Stimulated activated CD4-positive, alpha-beta T cell treated with anti-CD3 and anti-CD28 coated beads, Interleukin-15, amount 100 ng/mL, for 24 hours (primary cell): ENCODE measurements at places on chromosomes 16 and 17.

- no peak for DNase-seq
Observed at GRCh38 chr17:39928858-39929645, 1.5 kb downstream of the LRRC3C start.

DNA sequence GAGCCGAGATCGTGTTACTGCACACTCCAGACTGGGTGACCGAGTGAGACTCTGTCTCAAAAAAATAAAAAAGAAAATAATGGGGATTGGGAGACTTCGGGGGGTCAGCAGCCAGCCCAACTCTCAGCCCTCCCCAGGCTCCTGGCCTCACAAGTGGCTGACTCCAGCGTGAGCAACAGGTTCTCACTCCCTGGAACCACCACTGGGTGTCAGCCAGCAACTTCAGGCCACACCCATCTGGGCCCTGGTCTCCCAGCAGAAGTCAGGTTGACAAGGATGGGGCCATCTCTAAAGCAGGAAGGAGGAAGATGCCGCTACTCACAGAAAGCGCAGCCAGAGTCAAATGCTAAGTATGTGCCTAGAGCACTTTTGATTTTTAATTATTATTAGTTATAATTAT, 139.4 kb downstream of the C16orf78 start:
- no peak for DNase-seq

- DNase-seq = no peak
Observed at GRCh38 chr16:49344401-49344800, 29.2 kb upstream of the C16orf78 start.

DNA sequence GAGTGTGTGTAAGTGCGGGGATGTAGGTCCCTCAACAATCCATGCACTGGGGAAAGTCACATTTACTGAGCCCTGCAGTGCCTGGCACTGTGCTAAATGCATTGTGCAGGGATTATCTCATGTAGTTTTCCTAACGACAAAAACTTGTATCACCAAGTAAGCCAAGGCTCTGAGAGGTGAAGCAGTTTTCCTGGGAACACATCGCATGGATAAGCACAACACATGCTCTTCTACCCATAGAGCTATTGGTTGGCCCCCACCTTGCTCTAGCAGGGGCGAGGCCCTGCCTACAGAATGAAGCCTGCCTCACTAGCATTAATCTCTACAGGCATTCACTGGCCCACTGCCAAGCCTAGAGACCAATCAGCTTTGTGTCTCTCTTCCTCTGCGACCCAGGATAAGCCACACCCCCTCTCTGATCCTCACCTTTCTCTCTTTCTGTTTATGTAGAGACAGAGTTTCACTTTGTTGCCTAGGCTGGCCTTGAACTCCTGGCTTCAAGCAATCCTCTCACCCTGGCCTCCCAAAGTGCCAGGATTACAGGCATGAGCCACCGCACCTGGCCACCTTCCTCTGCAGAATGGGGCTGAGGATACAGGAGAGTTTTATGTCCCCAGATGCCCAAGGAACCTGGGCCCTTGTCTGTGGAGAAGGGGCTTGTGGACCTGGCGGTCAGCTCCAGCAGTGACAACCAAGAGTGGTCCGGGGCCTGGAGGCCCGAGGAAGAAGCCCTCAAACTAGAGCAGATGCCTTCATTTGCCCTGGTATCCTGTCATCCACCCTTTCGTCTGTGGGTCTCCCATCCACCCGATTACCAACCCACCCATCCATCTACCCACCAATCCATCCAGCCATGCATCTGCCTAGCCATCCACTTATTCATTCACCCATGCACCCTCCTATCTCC, 12.8 kb downstream of the CDH16 start:
- peak; percentile 60 for DNase-seq

- DNase-seq = peak; percentile 77
Observed at GRCh38 chr17:7393613-7394451, 493 bp downstream of the PLSCR3 start.

- DNase-seq = peak; percentile 5
Observed at GRCh38 chr17:43125967-43126910, 1.1 kb upstream of the BRCA1 start.

GRCh38 chr16:11627822-11628457, 40.3 kb upstream of the SNN start:
- peak; percentile 47 for DNase-seq

- no peak for DNase-seq
Observed at GRCh38 chr16:55333684-55334083, 9.7 kb downstream of the IRX6 start.

DNA sequence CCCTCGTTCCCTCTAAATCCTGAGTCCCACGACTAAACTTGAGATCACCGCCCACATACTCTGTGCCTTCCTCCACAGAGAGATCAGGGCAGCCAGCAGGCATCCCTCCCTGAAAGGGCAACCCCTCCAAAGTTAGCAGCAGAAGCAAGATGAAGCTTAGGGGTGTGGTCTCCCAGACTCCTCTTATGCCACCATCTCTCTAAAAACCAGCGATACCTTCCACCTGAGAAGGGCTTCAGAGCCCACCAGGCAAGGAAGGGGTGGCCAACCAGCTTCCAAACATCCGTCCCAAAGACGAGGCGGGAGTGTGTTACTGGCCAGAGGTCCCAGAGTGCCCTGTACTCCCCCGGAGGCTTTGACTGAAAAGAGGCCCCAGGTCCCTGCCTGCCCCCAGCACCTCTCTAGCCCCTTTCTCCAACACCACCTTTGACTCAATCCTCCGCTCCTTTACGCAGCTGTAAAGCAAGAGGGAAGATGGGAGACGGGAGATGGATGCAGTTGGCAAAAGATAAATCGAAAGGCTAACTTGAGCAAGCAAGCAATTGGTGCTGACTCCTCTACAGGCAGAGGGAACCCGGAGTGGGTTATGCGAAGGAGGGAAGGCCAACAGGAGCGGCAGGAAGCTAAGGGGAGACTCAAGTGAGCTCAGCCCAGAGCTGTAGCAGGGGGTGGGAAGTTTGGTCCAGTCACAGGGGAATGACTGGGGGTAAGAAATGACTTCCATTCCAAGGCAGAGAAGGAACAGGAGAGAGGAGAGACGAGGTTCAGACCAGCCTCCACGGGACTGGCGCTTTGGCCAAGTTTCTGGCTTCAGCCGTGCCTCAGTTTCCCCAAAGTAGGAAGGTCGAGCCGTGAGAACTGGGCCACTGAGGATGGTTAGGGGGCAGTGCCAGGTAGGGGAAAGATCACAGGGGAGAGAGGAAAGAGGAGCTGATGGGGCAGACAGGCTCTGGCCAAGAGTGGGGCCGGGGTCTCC, 1.0 kb downstream of the ST3GAL2 start:
- peak; percentile 30 for DNase-seq

- no peak for DNase-seq
Observed at GRCh38 chr16:62149631-62150030, 113.4 kb upstream of the CDH8 start.

DNA sequence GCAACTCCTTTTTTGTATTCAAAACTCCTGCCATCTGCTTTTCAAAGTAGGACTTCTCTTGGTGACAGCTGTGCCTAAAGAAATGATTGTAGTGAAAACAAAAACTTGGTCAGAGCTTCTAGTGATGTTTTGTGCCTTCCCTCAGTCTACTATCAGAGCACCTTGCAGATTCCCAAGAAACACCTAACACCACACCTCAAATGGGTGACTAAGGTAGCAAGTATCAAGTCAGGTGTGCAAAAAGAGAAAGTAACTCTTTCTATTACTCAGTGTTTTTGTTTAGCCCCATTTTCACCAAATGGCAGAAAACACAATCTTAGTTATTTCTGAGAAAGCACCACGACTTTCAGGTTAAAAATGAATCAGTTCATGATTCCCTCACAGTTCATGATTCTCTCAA, 2.0 kb upstream of the PMFBP1 start:
- no peak for DNase-seq

DNA sequence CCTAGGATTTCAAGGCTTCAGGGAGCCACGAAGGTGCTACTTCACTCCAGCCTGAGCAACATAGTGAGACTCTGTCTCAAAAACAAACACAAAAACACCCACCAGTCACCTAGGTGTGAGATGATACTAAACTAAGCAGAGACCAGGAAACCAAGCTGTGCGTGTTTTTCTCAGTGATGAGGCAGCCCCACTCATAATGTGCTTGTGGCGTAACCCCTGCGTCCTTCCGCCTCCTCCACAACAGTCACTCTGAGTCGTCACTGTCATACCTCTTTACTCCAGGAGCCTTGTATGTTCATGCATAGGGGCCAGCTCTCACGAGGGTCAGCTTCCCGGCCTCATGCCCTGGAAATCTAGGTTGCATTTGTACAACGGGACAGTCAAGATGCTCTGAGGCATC, 31.1 kb upstream of the SLC47A1 start:
- DNase-seq = peak; percentile 32

DNA sequence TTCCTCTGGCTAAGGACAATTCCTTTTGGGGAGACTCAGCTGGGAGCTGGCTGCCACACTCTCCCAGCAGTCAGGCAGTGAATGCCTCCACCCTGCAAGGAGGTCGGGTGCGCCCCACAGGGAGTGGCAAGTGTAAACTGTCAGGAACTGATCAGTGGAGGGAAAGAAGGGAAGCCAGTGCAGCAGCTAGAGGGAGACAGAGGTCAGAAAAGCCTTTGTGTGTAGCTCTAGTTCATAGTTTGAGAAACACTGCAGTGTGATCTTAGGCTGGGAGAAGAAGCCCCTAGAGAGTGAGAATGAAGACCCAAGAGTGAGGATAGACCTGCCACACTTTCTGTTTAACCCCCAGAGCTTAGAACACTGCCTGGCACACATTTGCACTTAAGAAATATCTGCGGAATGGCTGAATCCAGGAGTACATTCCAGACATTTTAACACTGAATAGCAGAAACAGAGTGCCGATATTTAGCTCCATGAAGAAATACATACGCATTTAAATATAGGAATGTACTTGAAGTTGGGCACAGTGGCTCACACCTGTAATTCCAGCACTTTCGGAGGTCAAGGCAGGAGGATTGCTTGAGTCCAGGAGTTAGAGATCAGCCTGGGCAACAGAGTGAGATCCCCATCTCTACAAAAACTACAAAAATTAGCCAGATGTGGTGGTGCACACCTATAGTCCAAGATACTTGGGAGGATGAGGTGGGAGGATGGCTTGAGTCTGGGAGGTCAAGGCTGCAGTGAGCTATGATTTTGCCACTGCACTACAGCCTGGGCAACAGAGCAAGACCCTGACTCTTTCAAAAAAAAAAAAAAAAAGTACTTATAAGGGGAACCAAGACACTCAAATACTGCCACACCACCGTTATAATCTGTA, 11.1 kb upstream of the SLC5A11 start:
- no peak for DNase-seq

DNA sequence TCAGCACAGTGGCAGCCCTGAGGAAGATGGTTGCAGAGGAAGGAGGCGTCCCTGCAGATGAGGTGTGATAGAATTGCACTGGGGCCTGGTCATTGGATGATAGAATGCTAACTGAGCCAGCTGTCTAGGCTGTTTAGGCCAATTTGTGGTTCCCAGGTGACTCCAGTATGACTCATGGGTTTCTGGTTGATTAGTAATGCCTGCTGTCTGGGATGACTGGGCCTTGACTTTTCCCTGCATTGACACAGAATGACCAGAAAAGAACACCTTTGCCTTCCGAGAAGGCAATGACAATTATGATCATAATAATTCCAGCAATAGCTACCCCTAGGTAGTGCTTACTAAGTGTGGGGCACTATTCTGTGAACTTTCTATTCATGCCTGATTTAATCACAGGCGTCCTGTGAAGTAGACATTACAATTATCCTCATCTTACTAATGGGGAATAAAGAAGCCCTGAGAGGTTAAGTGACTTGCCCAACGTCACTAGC, 31.5 kb downstream of the USP43 start:
- peak; percentile 32 for DNase-seq

DNA sequence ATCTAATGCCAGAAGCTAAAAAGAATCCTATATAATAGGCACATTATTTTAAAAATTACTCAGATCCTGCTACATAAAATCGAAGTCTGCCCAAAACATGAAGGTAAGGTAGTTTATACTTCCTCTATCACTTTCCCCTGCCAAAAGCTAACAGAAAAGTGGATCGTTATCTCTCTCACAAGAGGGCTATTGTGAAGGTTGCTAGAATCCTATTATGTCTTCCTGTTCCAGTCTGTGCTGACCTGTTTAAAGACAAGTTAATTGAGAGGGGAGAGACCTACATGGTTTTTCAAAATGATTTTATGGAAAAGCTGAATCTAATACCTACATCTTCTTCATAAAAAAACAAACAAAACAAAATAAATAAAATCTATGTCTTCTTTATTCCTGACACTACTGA, 1410.9 kb upstream of the CDH8 start:
- no peak for DNase-seq

GRCh38 chr17:76659928-76660655, 16.5 kb upstream of the ST6GALNAC1 start:
- no peak for DNase-seq

- no peak for DNase-seq
Observed at GRCh38 chr17:46815474-46816353, 2.8 kb downstream of the WNT3 start.

GRCh38 chr16:70753694-70754325, 47.1 kb downstream of the VAC14 start:
- DNase-seq = no peak

DNA sequence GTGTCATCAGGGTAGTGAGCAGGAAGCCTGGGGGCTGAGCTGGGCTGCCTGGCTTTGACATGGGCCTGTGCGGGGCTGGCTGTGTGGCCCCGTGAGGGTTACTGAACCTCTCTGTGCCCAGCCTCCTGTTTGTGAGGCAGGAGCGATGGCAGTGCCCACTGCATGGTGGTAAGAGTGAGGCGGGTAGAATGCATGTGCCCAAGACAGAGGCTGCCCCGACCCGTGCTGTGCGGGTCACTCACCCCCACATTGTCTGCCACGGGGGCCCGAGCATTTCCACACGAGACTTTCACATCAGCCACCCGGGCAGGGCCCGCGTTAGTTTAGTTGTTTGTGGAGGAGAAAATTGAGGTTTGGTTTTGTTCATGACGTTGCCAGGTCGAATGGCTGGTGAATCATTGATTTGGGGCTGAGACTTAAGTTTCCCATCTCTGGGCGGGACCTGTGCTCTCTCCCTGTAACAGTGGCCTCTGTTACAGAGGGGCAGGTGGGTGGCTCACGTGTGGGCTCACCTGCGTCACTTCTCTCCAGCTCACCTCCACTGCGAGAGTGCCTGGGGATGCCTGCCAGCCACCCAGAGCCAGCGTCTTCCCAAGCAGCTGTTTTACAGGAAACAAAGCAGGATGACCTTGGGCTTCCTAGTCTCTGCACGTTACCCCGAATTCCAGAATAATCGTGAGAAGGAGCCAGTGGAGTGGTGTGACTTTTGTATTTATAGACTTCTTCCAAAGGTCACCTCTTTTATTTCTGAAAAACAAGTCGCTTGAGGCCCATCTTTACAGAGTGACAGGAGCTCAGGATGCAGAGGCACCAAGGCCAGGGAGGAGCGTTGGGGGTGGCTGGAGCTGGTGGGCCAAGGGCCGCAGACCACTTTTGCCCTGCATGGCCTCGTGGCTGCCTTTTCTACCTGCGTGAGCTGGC, 150.6 kb downstream of the RPTOR start:
- DNase-seq = peak; percentile 26

- no peak for DNase-seq
Observed at GRCh38 chr16:86353148-86353547, 157.2 kb upstream of the FOXF1 start.
